Fibroblast of gingiva (primary cell): ENCODE measurements at places on chromosomes 11 and 22.
A peak's percentile ranks its signal among the peaks of the same experiment; 100 is the strongest.

DNA sequence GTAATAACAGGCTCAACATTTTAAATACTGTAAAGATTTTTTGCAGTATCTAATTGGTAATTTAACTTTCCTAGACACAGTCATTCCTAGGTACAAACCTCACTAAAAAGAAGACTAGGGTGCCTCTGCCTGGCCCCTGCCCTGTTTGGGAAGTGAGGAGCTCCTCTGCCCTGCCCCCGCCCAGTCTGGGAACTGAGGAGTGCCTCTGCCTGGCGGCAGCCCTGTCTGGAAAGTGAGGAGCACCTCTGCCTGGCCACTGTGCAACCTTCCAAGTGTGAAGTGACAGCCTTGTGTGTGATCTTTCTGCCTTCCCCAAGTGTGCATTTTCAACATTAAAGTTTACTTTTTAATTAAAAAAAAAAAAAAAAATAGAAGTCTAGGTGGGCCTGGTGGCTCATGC, 4.2 kb downstream of the CHORDC1 start:
- no peak for DNase-seq

DNA sequence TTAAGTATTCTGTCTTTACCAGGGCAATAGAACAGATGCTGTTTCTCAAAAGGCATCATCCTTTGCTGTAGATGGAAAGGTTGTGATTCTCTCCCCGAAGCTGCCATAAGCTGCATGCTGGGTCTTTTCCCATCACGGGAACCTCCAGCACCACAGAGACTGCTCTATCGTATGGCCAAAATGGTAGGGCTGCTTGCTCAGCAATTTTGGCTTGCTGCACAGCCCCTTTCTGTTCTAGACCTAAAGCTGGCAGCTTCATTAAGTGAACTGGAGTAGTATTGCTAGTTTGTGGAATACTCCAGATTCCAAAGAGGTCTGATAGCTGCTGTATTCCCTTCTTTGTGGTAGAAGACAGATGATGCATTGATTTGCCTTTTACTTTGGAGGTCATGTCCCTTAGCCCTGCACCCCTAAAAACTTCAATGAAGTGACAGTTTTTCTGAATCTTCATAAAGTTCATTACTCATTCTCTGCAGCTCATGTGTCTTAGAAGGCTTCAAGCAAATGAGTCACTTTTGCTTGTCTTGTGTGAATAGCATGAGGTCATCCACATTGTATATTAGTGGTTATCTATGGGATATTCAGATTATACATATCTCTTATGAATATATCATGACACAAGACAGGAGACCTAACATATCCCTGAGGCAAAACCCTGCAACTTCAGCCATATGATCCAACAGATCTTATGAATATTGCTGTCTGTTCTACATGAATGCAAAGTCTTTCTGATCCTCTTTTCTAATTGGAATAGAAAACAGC, 245.3 kb downstream of the FAM76B start:
- DNase-seq: no peak

GRCh38 chr11:75269896-75270295, 29.3 kb downstream of the TPBGL start:
- DNase-seq: no peak

DNA sequence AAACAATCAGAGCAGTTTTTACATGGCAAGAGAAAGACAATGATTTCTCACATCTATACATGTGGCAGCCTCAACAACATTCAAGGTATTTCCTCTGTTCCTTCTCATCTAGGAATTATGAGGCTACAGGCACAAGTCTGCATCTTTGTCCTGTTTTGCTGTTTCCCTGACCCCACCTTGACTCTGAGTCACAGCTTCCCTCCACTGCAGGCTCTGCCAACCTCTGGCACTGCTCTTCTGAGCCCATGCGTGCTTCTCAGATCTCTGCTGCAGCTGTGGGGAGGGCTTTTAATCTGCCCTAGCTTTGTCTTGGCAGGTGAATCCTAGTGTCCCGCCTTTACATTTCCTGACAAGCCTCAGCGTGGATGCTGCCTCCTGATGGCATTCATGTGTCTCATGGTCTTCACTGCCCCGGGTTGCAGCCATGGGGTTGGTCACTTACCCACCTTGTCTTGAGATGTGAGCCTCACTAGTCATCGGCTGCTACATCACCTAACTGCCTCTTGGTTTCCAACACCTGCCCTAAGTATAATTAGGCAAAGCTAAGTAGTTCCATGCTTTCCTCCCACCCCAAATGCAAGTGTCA, 578.5 kb downstream of the TBC1D22A start:
- peak; percentile 14 for DNase-seq

DNA sequence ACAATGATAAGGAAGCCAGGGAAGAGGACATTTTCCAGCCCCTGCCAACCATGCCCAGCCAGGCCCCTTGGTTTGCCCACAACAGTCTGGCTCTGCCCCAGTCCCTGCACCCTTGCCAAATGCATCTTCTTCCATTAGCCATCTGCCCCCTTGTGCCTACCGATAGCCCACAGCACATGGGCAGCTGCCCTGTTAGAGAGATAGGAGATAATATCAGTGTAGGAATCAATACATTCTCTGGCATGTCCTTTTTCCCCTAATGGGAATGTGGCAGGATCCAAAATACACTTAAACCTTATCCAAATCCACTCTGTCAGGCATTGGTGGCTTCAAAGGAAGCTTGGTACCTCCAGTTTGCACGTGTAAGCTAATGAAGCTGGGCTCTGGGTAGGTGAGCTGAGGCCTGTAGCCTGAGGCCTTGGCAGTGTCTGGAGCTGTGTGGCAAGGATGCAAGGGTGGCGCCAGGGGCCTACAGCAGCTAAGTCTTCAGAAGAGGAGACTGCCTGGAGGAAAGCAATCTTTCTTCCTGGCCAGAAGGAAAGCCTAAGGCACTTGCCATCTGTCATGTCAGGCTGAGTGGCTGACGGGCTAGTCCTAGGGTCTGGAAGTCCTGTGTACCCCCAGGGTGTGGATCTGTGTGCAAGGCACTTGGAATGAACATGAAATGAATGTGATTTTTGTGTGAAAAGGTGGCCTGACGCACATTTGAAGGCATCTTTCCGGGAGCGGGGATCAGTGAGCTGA, 164.2 kb upstream of the TBCEL start:
- no peak for DNase-seq

- DNase-seq: no peak
Observed at GRCh38 chr11:3949125-3949524, 93.7 kb downstream of the STIM1 start.

GRCh38 chr11:28992996-28993395, 884.8 kb downstream of the METTL15 start:
- no peak for DNase-seq

- DNase-seq: peak; percentile 10
Observed at GRCh38 chr11:23192256-23192655, 332.0 kb upstream of the CCDC179 start.

DNA sequence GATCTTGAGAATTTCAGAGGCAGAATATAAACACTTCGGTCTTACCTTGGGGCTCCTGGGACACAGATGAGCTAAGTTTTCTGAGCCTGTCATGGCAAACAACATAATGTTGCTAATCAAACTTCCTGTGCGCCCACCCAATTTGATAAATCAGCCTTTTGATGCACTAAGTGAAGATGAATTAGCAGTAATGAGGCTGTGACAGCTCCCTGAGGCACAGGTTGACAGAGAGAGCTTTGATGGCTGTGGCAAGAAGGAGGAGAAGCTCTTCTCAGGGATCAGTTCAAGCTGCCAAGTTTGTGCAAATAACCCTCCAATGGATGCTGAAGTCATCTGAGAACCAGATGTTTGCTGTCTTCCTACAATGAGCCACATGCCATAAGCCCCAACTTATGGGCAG, 34.4 kb downstream of the DRD2 start:
- DNase-seq: no peak

- DNase-seq: no peak
Observed at GRCh38 chr11:131644204-131644795, 273.9 kb downstream of the NTM start.

DNA sequence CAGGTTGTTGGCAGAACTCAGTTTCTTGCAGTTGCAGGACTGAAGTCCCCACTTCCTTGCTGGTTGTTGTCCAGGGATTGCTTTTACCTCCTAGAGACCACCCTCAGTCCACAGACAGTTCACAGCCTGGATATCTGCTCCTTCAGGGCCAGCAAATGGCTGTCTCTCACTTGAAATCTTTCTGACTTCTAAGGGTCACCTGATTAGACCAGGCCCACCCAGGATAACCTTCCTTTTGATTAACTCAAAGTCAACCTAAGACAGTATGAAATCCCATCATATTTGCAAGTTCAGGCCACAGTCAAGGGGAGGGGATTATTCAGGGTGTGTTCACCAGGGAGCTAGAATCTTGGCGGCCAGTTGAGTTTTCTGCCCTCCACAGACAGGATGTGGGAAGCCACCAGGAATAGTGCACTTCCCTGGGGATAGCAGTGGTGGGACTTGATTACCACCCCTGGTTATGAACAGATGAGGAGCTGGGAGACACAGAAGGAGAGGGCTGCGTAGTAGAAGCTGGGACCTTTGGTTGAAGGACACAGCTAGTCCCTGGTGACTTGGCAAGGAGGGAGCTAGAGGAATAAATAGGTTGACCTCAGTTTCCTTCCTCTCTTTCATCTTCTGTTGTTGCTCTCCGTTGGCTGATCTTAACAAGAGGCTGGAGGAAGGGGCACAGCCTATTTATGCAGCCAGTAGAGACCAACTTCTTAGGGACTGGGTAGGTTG, 33.4 kb downstream of the MIAT start:
- DNase-seq: no peak

GRCh38 chr22:31676700-31677099, 14.7 kb upstream of the PISD start:
- peak; percentile 85 for DNase-seq

DNA sequence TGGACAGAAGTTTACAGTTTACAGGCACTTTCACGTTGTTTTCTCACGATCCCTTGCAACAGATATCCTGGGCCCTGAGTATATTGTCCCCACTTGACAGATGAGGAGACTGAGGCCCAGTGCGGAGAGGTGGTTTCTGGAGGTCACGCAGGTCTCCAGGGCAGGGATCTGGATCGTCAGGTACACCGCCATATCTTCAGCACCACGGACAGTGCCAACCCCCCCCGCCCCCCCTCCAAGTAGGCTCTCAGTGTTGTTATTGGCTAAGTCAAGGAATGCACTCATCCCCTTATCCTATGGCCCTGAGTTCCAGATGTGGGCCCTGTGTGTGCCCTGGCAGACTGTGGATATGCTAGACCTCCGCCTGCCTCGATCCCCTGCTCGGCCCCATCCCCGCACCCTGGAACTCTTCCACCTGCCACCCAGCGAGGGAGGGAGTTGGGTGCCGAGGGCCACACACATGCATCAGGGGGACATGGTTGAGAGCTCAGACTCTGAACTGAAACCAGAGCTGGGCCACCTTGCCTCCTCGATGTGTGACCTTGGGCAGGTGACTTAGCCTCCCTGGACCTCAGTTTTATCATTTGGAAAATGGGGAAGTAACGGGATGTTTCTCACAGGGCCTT, 37.5 kb downstream of the MPPED1 start:
- DNase-seq: no peak

GRCh38 chr22:46581538-46582244, 38.5 kb upstream of the GRAMD4 start:
- no peak for DNase-seq

- DNase-seq: no peak
Observed at GRCh38 chr11:130146796-130147195, 12.8 kb upstream of the ST14 start.

DNA sequence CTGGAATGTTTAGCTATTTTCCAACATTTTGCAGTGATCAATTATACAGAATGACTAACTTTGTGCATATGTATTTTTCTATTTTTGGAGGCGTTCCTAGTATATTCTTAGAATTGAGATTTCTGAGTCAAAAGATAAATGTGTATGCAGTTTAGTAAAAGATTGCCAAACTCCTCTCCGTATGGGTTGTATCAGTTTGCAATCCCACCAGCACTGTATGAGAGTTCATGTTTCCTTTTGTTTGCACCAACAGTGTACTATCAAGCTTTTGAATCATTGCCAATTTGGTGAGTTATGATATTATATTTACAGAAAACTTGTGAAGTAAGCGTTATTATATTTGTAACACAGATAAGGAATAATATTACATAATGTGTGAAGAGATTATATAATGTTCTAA, 658.7 kb downstream of the JRKL start:
- DNase-seq: no peak

- DNase-seq: no peak
Observed at GRCh38 chr11:26715133-26715532, 6.7 kb downstream of the SLC5A12 start.

GRCh38 chr11:61957021-61957770, 7.0 kb downstream of the BEST1 start:
- DNase-seq: no peak

DNA sequence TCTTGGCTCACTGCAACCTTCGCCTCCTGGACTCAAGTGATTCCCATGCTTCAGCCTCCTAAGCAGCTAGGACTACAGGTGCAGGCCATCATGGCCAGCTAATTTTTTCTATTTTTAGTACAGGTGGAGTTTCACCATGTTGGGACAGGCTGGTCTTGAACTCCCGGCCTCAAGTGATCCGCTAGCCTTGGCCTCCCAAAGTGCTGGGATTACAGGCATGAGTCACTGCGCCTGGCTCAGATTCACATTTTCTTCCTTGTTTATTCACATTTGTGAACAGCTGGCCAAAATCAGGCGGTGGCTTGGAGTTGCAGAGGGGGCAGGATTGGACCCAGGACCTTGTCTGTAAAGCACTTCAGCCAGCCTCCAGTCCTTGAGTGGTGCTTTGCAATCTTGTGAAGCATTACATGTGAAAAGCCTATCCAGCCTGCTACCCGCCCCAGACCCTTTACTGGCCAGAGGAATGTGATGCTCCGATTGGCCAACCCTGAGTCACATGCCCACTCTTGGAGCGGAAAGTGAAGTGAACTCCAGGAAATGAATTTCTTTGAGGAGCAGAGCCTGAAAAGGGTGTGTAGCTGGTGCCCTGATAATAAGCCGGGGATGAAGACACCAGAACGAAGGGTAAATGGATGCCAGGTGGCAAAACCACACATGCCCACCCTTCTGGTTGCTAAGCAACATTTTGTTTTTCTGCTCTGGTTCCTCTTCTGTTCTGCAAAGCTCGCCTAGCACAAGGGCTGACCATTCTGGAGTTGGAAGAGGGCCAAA, 62.6 kb upstream of the PTPRJ start:
- DNase-seq: peak; percentile 98

DNA sequence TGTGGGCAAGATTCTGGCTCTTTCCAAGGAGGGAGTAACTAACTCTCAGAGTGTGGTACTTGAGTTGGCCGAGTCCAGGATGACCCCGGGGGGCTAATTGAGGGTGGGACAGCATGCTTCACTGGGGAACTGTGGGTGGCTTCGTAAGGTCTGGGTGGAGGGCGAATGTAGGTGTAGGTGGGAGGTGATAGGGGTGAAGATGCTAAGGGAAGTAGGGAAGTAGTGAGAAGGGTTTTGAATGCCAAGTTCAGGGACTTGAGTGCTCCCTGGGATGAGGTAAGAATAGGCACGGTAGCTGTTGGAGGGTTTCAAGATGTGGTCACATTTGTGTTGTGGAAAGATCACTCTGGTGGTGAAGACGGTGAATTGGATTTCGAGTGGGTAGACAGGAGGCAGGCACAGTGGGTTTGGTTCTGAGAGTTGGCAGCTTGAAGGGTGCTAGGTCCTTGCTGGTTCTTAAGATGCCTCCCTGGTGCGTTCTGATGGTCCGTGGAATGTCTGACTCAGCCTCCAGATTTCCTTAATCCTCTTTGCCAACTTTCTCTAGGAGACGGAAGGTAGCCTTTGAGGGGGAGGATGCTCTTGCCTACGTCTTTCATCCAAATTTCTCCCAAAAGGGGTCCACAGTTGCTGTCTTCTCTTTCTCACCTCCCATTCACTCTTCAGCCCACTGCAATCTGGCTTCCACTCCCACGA, 2.5 kb upstream of the DNAL4 start:
- DNase-seq: no peak
